T-helper 2 cell (primary cell): ENCODE measurements at places on chromosomes 7 and 10.

GRCh38 chr10:77915319-77916105, 11.0 kb downstream of the DLG5 start:
- no peak for DNase-seq

DNA sequence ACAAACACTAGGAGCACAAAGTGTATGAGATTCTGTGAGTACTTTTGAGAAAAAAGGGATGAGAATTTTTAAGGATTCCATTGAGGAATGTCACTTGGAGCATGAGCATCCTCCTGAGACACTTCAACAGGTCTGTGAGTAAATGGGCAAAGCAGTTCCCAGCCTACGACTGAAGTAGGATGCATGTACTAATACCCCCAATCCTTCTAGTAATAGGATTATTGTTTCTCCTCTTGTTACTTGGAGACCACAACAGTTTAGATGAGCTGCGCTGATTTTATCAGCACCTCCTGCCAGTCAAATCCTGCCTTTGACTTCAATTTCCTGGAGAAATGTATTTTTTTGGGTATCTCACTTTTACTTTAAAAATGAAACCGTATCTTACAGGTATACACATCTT, 820 bp downstream of the BBS9 start:
- DNase-seq: no peak

DNA sequence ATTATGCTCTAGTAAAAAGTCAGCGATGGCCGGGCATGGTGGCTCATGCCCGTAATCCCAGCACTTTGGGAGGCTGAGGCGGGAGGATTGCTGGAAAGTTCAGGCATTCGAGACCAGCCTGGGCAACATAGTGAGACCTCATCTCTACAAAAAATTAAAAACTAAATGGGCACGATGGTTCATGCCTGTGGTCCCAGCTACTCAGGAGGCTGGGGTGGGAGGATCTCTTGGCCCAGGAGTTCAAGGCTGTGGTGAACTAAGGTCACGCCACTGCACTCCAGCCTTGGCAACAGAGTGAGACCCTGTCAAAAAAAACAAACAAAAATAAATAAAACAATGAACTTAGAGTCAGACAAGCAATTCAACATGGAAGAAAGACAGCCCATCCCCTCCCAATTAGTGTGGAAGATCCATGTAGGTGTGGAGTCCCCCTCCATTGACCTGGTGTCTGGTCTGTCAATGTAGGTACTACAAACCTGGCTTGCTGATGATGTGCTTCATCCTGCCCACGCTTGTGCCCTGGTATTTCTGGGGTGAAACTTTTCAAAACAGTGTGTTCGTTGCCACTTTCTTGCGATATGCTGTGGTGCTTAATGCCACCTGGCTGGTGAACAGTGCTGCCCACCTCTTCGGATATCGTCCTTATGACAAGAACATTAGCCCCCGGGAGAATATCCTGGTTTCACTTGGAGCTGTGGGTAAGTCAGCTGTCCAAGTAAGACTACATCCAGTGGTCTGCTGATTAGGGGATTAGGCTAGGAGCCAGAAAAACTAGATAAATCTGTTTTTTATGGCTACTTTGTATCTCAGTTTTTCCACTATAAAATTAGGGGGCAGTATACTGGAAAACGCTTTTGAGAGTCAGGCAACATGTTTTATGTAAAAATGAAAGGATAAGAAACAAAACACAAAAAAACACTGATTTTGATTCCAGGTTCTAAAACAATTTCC, 9.3 kb downstream of the SCD start:
- DNase-seq: no peak

GRCh38 chr7:72405418-72405817, 6.7 kb downstream of the CALN1 start:
- DNase-seq: no peak

DNA sequence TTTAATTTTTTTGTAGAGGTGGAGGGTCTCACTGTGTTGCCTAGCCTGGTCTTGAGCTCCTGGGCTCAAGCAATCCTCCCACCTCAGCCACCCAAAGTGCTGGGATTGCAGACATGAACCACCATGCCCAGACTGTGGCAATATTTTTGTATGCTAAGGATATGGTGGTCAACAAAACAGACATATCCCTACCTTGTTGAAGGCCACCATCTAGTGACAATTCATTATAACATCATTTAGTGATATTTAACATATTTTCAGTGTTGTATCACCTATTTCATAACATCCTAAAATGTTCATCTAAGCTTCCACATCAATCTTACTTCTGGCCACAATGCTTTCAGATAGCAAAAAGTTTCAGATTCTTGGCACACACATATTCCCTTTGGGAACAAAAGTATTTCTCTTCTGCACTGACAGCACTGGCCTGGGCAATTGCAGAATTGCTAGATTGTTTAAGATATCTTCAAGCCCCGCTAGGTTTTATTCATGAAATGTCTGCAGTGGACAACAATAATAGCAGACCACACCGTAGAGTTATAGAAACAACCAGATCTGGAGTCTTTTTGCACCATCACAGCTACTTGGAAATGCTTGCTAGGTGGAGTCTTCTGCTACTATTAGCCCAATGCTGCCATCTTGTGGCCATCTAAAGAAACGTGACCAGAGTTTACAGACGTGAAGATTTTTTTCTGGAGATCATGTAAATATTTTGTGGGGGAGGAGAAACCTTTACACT, 58.4 kb downstream of the DNAJC12 start:
- no peak for DNase-seq

DNA sequence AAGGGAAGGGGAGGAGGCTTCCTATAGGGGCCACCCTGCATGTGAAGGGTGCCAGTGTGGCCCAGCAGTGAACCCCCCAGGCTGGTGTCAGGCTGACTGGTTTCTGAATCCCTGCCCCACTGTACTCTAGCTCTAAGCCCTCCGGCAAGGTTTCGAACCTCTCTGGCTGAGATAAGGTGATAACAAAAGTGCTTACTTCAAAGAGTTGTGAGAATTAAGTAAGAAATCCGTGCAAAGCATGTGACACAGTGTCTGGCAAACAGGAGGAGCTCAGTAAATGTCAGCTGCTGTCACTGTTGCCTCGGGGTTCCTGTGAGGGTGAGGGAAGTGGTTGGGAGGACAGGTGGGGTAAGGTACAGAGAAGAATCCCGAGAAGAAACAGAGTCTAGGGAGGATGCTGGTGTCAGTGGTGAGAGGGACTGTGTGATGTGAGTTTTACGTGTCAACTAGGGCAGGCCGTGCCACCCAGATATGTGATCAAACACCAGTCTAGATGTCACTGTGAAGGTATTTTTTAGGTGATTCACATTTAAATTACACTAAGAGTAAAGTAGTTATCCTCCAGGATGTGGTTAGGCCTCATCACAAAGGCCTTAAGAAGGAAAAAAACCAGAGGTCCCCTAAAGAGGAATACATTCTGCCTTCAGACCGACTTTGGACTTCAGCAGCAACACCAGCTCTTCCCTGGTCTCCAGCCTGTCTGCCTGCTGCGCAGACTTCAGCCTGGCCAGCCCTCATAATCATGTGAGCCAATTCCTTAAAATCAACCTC, 64.4 kb downstream of the BPGM start:
- DNase-seq: peak; percentile 72

- DNase-seq: no peak
These were observed 20.3 kb downstream of the TTYH3 start for GRCh38 chr7:2651847-2652735.

DNA sequence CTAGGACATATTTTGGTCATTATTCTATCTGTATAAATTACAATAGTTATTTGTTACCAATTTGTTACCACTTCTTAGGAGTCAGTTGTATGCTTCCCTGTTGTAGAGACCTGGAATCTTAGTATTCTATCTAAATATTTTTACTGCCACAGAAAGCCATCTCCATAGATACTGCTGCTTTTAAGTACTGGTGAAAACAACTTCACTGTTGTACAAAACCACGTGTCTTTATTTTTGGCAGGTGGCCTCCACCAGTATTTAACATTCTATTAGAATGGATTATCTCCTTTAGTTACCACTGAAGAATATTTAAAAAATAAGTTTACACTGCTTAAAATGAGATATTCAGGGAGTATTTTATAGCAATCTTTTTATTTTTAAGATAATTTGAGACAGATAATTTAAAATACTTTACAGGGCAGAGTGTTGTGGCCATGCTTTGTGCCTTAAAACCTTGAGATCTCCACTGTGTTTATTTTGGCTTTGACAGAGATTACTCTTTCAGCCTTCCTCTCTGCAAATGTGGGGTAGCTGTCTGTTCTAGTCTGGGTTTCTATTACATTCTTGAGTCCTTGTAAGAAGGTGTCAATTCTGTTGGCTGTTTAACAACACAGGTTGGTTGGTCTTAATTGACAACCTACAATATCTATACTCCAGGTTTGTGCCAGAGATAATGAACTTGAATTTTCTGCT, 185.6 kb downstream of the LRRC4 start:
- DNase-seq: no peak

DNA sequence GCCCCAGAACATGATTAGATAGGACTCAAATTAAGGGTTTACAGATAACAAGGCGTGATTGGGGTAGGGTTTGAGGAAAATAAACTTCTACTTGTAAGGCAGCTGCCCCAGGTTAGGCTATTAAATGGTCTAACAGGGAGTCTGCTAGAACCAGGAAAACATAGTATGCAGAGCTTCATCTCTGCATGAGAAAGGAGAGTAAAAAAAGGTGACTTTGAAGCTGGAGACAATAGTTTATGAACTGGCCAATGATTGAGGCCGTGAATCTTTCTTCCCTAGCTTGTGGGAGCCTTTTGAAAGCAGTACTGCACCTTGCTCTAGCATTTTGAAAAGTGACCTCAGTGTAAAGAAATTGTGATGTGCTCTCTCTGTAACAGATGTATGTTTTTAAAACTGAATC, 48.5 kb upstream of the STARD3NL start:
- DNase-seq: no peak
